ENCODE measurements at places on chromosomes 4 and X.
A peak's percentile ranks its signal among the peaks of the same experiment; 100 is the strongest.

DNA sequence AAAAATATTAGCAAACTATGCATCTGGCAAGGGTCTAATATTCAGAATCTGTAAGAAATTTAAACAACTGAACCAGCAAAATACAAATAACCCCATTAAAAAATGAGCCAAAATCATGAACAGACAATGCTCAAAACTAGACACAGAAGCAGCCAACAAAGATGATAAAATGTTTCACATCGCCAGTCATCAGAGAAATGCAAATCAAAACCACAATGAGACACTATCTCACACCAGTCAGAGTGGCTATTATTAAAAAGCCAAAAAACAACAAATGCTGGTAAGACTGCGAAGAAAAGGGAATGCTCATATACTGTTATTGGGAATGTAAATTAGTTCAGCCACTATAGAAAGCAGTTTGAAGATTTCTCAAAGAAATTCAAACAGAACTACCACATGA lies 201.3 kb upstream of the CPEB2 start:
- DNase-seq, result no peak

GRCh38 chr4:143282211-143282707 lies 54.4 kb upstream of the GAB1 start:
- no peak for DNase-seq

GRCh38 chr4:72896515-72896914 lies 173.0 kb downstream of the COX18 start:
- peak; percentile 50 for DNase-seq

DNA sequence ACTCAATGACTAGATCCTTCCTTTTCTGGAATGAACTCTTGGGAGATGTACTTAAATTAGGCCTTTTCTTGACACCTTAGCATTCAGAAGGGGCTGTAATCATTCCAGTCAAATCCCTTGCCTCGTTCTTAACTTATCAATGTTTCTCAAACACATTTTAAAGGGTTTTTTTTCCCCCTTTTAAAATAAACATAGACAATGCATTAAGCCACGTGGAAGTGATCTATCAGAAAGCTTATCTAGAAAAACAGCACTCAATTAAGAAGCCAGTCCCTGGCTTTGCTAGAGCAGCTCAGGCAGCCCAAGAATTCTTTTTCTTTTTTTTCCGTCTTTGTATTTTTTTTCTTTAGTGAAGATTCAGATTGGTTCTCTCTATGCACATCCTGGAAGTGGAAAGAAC lies 118.2 kb downstream of the PCDH7 start:
- no peak for DNase-seq

- no peak for DNase-seq
Observed at GRCh38 chr4:159495515-159496236, 392.8 kb downstream of the RAPGEF2 start.

GRCh38 chr4:32462944-32463343 lies 1742.8 kb downstream of the PCDH7 start:
- DNase-seq, result no peak

- DNase-seq, result no peak
Observed at GRCh38 chr4:62640296-62640695, 1440.2 kb downstream of the ADGRL3 start.

DNA sequence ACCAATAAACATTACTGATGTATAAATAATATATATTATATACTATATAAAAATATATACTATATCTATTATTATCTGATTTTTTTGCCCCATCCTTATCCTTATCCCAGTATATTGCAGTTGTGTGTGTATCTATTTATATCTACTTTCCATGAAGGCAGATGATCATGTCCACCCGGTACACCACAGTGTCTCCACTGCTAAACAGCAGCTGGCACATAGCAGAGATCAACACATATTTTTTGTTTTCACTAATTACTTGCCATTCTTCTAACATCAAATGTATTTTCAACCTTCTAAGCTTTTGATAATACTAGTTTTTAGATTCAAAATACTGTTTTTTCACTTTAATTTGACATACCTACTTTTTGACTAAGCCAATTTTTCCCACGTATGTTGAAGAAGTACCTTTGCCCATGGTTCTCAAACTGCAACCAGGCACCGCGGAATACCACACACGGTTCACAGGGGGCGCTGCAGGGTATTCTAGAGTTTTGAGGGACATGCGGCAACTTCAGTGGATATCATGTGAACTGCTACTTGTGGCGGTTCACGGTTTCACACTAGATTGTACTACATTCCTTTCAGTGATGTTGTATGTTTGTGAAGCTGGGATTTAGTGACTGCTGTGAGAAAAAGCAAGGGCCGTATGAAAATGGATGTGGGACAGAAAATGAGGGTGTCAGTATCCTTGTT lies 182.5 kb upstream of the NPY2R start:
- no peak for DNase-seq

GRCh38 chr4:152559641-152560040 lies 23.7 kb upstream of the FBXW7 start:
- DNase-seq, result no peak

- no peak for DNase-seq
Observed at GRCh38 chr4:176779421-176779820, 13.3 kb downstream of the VEGFC start.

- DNase-seq, result peak; percentile 70
Observed at GRCh38 chr4:148056879-148057278, 325.0 kb downstream of the ARHGAP10 start.

GRCh38 chr4:45099471-45099870 lies 373.1 kb upstream of the GNPDA2 start:
- no peak for DNase-seq

DNA sequence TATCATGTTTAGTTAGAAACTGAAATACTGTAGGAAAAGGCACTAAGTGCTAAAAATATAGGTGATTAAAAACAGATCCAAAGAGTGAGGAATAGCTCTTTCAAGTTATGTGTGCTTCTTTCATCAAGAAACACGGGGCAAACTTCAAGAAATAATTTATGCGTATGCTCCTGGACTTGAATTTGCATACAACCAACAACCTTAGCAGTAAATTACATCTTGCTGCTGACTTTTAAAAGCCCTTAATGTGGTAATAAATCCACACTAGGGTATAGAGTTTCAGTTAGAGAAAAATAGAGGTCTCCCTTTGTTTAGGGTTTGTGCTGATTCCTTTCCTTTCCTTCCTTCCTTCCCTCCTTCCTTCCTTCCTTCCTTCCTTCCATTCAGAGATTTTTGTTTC lies 94.5 kb upstream of the GC start:
- no peak for DNase-seq

DNA sequence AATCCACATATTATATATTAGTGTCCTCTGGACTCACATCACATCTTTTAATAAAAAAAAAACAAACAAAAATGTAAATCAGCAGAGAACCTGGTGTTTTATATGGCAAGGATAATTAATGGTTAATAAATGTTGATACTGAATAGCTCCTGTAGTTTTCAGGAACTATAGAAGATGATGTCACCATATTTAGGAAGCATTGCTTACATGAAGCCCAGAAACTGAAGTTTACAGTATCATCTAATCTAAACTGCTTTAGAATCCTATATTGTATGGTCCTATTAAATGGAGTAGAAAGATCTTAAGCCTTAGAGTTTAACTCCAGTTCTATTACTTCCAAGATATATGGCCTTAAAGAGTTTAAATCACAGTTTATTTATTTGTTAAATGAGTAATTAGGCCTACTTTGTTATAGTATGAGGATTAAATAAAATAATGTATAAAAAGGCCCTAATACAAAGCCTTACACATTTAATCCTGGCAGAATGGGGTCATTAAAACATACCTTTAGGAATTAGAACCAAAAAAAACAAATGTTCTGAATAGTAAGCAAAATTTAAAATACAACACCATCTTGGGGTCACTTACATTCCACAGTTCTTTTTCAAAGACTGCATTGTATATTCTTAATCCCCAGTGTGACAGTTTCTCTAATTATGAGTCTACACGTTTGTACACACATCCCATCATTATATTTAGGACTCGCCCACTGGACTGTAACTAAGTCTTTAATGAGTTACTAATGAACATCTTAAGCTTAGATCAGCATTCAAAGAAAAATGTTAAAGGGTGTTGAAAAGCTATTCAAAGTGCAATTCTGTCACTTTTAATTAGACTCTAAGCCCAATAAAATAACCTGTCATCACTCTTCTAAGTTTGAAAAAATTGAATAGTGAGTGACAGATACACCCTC lies 305.9 kb downstream of the ADGRL3 start:
- DNase-seq, result no peak

DNA sequence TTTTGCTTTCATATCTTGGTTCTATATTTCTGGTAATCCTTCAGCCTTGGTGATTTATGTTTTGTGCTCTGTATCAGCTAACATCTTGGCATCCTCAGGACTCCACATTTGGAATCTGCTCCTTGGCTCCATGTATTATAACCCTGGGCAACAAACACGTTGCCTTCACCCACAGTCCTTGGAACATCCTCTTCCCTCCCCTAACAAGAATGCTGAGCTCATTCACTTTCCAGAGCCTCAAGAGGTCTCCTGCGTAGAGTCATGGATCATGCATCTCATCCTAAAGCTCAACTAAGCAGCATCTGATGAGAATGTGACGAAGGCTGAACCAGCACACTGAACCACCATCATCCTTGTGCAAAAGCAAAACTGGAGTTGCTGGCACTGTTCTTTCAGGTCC lies 60.5 kb upstream of the C1GALT1C1 start:
- DNase-seq, result no peak

DNA sequence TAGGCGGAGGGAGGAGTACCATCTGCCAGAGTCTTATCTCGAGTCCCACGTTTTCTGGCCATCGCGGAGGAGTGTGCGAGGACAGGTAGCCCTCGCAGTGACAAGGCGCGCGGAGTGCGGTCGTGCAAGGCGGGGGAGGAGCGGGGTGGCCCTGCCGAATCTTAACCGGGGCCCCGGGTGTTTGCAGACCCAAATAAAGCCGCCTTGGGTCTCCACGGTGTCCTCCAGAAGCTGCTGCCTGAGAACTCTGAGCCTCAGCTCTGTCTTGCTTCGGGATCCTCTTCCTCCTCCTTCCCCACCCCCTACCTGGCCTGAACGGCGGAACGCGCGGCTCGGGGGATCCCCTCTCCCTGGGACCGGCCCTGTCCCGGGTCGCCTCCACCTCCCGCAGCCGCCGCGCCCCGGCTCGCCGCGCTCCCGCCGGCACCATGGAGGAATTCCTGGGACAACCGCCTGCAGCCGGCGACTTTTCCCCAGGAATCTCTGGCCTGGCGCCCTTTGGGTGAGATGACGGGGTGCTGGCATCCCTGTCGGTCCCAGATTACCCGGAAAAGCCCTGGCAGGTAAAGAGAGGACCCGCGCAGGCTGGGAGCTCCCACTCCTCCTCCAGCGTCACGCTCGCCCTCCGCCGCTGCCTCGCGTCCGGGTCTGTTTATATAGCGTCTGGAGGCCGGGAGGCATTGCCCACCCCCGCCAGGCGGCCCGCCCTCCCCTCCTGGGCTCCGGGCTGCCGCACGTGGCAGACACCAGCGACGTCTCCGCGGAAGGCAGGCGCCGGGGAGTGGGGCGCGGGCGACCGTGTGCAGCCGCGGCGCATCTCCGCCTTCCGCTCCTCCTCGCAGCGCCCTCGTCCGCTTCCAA lies at the start of gene GALNTL6:
TSS of gene GALNTL6 (plus strand) at position 740 of the 861 bp plus-strand sequence.
- DNase-seq, result no peak

DNA sequence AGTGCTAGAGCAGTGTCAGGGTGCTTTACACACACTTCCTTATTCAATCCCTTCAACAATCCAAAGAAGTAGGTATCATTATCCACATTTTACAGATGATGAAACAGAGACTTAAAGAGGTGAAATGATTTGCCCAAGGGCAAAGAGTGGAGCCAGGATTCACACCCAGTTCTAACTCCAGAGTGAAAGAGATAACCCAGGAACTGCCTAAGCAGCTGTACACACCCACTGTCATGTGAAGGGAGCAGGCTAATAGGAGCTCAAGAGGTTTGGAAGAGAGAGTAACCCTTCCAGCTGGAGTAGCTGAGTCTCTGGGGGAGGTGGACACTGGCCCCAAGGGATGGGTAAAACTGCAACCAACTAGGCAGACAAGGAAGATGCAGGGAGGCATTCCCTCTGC lies 92.5 kb downstream of the FBXL5 start:
- no peak for DNase-seq

DNA sequence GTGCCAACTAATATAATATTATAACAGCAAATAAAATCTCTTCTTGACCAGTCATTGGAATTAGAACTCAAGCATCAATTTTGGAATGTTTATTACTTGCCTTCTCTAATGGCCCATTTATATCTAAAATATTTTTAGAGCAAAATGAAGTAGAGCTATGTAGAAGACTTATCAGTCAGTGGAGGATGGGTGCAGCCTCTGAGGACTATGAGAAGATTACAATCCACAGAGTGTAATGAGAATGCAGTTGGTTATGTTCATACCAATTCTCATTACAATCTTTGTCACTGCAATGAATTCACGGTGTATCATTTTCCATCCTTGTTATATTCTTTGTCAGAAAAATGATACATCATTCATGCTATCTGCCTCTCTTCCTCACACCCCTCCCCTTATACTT lies 878.1 kb downstream of the CENPC start:
- DNase-seq, result no peak

DNA sequence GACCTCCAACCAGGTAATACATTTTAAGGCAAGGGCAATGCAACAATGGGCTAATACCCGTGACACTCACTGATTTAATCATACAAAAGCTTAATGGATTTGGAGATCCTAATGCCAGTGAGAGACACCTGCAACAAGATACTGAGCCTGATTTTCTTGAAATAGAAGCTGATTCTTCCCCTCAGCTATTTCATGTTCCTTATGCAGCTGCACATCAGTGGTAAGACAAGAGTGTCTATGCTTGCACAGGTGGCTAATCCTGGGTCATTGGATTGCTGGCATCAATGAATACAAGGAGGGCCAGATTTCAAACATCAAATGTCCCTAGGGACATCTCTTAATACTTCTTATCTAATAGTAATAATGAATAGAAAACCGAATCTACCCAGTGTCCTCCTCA lies 139.7 kb downstream of the PPARGC1A start:
- DNase-seq, result no peak

DNA sequence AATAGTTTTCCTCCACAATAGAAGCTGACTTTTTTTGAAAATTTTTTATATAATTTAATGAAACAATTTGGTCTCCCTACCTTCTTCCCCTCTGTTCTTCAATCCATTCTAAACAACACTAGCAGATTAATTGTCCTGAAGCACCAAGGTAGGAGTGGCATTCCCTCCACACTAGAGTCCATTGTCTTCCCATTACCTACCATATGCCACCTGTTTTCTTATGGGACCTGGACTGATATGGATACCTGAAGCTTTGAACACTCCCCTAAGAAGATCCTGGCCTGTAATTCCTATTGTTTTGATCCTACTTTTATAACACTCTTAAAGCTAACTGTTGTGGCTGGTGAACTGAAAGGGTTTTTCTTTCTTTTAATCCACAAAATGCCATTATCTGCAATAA lies 92.0 kb downstream of the APBB2 start:
- DNase-seq, result no peak

GRCh38 chrX:155718972-155719586 lies 106.3 kb upstream of the TMLHE start:
- DNase-seq, result peak; percentile 61

GRCh38 chrX:98398542-98398941 lies 1514.8 kb downstream of the RPA4 start:
- no peak for DNase-seq

DNA sequence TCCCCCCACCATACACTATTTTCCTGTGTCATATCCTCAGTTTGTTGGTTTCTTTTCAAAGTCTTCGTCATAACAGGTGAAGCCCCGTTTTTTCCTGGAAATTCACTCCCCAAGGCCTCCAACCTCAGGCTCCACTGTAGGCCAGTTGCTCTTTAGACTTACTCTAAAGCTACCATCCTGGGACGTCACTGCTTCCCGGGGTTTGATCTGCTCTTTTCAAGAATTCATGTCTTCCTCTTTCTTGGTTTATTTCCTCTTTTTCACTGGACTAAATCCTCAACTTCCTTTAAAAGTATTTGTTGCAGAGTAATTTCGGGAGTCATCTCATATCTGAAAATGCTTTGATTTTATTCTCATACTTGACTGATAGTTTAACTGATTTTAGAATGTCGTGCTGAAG lies 6.5 kb upstream of the SERTM2 start:
- no peak for DNase-seq

Data from M059J (cell line).